ENCODE measurements at places on chromosomes 7 and 10.

DNA sequence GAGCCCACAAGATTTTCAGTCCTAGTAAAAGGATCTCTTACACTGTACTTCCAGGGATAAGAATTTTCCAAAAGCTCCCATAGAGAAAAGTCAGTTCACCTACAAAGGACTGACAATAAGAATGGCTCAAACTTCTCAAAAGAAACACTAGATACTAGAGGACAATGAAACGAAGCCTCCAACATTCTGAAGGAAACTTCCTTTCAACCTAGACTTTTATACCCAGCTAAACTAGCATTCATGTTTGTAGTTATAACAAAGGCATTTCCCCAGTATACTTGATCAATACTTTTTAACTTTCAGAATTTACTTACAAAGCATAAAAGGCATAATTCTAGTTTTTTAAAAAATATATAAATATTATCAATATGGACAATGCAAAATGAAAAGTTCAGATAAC, 41.0 kb upstream of the DNAAF5 start:
- DNase-seq: no peak

GRCh38 chr7:78095549-78095948, 297.0 kb downstream of the PHTF2 start:
- DNase-seq: no peak

GRCh38 chr10:62231371-62231770, 37.3 kb downstream of the RTKN2 start:
- DNase-seq: no peak

DNA sequence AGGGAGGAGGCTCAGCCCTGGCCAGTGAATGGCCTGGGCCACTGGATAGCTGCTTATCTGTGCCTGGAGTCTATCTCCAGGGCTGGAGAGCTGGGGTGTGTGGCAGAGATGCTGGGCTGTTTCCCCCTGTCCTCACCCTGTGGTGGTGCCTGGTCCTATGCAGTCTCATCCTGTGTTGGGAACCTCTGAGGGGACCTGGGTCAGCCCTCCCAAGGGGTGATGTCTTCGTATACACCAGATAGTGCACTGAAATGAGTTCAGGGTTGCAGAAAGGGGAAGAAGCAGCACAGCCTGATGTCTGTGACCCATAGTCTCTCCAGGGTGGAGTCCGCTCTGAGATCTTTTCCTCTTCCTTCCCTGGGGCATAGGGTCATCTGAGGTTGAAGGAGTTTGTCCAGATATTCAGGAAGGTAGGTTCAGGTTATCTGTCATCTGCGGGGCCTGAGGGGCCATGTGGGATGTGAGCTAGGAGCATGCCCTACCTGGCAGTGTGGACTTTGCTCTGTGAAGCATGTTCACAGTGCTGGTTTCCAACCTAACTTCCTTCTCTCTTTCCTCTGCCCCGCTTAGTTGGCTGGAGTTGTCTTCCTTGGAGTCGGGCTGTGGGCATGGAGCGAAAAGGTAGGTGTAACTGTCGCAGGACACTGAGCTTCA, 33.4 kb upstream of the SH2D4B start:
- no peak for DNase-seq

DNA sequence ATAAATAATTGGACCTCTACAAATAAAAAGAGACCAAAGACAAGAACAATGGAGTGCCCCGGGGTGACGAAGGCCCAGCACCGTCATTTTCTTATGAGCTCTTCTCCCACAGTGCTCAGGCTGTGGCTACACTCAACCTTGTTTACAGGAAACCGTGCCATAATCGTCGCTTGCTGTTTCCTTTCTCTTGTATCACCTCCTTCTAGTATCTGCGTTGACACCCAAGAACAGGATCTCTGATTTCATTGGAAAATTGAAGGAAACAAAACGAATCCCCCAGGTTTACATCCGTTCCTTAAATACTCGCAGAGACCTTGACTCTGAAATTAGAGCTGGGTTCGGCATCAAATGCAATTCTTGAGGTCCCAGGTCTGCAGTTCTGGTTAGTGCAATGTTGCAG, 1.7 kb upstream of the IGFBP3 start:
- DNase-seq: no peak

GRCh38 chr10:62147425-62147824, 121.2 kb downstream of the RTKN2 start:
- no peak for DNase-seq

GRCh38 chr10:49595003-49595712, 15.0 kb upstream of the SLC18A3 start:
- DNase-seq: no peak

DNA sequence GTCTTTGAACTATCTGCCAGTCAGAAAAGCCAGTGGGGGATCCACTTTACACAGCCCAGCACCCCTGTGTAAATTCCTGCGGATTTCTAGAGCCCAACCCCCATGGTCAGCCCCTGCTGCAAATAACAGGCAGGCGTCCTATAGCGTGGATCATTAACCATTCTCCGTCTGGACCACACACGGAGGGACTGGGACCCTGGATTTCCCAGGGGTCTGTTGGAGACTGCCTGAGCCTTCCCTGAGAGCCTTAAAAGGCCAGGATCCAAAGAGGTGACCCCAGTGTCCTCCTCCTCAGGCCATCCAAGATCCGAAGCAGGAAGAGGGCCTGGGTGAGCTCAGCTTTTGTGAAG, 11.2 kb upstream of the GRID1 start:
- DNase-seq: no peak

DNA sequence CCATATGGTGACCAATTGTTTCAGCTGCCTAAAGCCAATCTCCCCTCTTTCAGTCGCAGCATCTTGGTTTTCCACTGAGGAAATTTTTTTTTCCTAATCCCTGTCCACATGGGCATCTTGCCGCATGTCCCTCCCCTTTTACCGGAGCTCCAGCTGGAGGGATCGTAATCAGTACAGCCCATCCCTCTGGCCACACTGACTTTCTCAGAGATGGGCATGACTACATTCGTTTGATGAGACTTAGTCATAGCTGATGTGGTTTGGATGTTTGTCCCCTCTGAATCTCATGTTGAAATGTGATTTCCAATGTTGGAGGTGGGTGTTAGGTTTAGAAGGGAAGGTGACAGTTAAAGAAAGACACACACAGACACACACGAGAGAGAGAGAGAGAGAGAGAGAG, 186.8 kb upstream of the CXCL12 start:
- no peak for DNase-seq

Measured in NCI-H524 (cell line).